ENCODE measurements at places on chromosomes 1 and 21.

DNA sequence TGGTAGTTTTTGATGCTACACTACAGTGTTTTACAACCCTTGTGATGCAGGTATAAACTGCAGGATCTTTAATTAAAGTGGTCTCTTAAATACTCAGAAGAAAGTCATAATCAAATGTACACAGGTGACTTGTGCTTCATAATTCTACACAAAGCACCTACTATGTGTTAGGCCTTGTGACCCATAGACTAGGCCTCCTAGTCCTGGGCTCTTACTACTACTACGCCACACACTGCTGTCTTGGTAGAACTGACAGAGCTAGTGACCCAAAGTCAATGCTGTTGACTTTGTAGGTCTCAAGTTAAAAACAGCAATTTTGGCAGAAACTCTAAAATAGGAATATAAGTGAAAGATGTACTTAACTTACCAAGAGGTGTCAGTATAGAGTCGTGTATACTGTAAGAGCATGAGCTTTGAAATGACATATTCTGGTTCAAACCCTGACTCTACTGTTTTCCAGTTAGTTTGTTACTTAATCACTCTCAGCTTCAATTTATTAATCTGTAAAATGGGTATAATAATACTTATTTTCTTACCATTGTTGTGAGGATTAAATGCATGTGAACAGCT lies 48.6 kb upstream of the LMO4 start:
- DNase-seq = no peak

GRCh38 chr1:18241891-18242290 lies 134.3 kb downstream of the IGSF21 start:
- DNase-seq = no peak

- no peak for DNase-seq
These were observed 1252.1 kb downstream of the NCAM2 start for GRCh38 chr21:22250355-22250754.

DNA sequence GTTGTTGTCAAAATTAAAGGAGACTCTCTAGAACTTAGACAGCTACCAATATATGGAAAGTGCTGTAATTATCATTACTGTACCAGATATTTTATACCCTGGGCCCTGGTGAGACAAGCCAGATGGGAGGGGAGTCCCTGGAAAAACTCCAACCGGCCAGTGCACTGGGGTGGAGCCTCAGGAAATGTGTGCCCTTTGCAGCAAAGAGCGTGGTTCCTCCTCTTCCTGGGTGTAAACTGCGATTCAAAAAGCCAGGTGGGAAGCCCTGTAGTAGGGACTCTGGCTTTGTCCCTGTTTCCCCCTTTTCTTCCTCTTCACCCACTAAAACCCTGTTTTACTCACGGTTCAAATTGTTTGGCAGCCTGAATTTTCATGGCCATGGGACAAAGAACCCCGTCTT lies 812.3 kb downstream of the PLA2G4A start:
- DNase-seq = no peak

- no peak for DNase-seq
These were observed 22.6 kb downstream of the PCNT start for GRCh38 chr21:46346296-46347202.

GRCh38 chr21:36188081-36188681 lies 31.6 kb downstream of the DOP1B start:
- DNase-seq = no peak

Data from D721Med (cell line).